Ovary (tissue), 10 donors: ENCODE measurements at places on chromosomes 5 and 9.
A peak's percentile ranks its signal among the peaks of the same experiment; 100 is the strongest.

- no peak for DNase-seq
These were observed 1.2 kb downstream of the TEX10 start for GRCh38 chr9:100351508-100351907.

- no peak for DNase-seq
These were observed 4.0 kb downstream of the MCCC2 start for GRCh38 chr5:71591100-71591499.

DNA sequence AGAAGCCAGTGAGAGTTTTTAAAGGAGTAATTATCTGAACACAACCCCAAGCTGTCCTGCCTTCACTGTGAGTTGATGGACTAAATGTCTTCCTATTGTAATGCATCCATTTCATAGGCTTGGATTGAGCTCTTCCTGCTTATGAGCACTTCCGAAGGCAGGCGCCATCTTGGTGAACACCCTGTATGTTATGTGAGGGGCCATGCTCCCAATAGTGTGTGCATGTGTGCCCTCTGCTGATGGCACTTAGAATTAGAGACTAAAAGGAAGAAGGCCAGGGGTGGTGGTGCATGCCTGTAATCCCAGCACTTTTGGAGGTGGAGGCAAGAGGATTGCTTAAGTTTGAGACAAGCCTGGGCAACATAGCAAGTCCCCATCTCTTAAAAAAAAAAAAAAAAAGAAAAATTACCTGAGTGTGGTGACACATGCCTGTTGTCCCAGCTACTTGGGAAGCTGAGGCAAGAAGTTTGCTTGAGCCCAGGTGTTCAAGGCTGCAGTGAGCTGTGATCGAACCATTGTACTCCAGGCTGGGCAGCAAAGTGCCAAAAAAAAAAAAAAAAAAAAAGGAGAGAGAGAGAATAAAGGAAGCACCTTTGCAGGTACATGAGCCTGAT, 65.0 kb downstream of the C9orf152 start:
- no peak for DNase-seq

DNA sequence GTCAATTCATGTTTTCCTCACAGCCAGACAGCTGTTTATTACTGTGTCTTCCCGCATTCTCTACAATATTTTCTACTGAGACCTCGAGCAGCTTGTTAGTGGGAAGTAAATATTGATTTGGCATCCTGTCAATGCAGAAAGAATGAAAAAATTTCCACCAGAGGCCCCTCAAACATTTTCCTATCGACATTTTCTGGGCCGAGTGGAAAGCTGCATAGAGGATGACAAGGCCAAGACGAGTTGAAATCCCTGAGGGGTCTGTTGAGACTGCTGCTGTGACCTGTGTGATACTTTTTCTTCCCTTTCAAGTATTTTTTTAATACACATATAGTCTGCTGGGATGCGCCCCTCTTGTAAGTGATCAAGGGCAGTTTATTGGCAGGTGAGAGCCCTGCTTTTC, 91.4 kb upstream of the SH3GL2 start:
- no peak for DNase-seq

DNA sequence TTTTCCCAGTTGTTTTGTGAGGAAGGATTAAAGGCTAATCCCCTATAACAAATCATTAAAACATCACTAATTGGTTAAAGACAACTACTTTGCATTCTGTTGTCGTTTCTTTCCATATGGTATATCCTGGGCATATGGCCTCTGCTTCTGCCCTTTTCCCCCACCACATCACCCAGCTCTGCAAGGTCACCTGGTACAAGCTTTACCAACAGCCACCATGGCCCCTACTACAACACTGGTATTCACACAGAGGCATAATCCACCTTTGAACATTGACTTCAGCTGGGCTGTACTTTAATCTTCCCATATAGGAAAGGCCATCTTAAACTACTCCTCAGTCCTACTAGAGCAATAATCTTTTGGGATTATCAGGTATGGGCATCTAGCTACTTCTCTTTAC, 866.1 kb downstream of the TLE4 start:
- DNase-seq = no peak

DNA sequence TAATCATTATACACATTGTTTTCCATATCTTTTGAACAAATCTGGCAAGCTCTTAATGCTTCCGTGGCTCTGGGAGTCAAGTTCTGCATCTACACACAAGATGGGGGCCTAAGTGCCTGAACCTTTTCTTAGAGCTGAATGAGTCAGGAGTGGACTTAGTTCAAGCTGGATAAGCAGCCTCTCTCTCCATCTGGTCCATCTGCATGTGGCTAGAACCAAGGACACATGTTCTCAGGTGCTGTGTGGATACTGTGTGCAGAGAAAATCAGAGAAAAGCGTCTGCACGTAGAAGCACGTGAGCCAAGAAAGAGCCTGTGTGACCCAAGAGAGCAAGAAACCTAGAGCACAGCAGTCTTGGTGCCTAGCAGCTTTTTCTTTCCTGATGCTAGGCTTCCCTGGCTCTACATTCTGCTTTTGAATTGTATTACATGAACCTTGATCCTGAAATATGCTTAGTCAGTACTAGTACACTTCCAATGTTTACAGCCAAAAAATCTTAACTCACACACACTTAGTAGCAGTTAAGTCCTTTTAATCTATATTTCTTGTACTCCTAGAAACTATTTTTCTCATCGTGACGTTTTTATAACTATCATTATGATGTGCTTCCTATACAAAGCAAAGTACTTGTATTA, 1798.9 kb downstream of the MAT2B start:
- no peak for DNase-seq

DNA sequence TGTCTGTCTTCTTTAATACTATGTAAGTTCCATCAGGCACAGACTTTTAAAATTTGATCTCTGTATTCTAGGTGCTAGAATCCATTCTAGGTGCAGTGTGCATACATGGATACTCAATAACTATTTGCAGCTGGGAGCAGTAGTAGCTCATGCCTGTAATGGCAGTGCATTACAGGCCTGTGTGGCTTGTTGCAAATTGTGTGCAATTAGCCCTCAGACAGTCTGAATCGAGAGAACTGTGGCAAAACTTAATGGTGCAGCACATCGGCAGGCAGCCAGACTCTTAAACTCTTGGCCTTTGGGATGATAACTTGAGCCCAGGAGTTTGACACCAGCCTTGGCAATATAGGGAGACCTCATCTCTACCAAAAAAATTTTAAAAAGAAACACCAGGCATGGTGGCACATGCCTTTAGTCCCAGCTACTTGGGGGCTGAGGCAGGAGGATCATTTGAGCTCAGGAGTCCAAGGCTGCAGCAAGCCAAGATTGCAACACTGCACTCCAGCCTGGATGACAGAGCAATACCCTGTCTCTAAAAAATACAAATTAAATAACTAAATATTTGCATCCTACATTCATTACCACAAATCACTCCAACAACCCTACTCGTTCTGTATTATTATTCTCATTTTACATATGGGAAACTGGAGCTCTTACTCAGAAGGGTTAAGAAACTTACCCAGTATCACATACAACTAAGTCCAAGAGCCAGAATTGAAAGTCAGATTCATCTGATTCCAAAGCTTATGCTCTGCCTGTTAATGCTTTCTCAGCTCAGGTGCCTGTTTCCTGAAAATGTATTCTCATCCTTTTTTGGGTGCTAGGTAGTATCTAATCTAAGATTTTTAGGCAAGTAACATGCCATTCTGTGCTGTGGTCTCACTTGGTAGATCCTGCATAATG, 30.1 kb downstream of the PRKACG start:
- no peak for DNase-seq

DNA sequence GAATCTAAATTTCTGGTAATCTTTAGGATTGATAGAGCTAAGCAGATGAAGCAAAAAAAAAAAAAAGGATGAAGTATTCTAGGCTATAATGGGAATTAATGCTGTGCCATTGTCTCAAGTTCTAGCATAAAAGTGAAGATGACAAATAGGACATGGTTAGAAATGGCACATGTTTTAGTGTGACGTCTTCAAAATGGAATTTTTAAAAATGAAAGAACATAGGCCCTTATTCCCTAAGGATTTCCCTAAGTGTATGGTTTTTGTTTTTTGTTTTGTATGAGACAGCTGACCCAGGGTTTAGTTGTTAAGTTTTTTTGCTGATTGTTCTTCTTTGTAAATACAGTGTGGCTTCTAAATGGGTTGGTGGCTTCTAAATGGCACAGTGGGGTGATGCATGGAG, 7.1 kb downstream of the TLE4 start:
- no peak for DNase-seq

DNA sequence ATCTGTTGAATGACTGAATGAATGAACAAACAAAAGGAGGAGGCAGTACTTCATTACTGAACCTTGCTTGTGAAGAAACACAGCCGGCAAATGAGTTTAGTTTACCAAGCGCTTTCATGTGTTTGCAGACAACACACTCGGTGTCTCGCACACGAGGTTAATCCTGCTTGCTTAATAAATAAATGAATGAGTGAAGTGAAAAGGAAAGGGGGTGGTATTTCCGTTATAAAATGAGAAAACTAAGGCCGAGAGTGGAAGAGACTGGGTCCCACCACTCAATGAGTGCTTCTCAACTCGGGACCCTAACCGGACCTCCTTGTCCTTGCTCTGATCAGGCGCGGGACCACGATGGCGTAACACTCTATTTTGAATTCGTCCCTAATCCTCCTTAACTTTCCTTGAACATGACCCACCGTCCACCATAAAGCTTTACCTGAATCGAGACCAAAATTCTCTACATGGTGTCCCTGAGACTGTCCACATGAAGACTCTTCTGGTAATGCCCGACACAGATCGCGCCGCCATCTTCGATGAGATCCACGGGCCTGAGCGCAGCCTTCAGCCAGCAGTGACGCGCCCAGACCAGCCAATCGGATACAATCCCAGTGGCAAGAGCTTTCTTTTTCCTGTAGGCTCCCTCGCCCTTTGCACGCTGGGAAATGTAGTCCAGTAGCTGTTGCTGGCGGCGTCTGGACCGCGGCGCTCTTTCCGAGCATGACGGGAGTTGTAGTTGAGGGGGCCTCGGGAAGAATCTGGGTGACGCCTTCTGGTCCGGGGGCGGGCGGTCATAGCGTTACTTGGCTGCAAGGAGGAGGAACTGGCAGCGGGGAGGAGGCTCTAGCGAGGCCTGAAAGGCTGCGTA, at the start of the genes MRPL50 and ZNF189:
MRPL50 (minus strand) TSS at position 551 of the 862 bp plus-strand sequence; CDS start at position 525, 26 bp downstream.
ZNF189 (plus strand) TSS at position 784 of the 862 bp plus-strand sequence. CDS start 306 bp downstream, outside the sequence.
- DNase-seq = peak; percentile 99

GRCh38 chr9:88917375-88917774, 73.9 kb upstream of the S1PR3 start:
- DNase-seq = no peak

DNA sequence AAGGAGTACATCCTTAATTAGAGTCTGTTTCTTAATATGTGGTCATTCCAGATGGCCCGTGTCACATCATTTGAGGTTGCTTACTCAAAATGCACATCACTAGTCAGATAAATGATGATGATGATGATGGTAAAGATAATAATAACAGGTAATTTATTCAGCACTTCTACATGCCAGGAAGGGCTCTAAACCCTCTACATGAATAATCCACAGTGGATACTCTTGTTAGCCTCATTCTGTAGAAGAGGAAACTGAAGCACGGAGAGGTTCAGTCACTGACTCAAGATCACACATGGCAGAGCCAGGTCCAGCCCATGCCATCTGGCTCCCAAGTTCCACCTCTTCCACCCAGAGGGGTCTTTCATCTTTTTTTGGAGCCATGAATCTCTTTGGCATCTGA, 11.7 kb downstream of the SH3PXD2B start:
- DNase-seq = no peak

DNA sequence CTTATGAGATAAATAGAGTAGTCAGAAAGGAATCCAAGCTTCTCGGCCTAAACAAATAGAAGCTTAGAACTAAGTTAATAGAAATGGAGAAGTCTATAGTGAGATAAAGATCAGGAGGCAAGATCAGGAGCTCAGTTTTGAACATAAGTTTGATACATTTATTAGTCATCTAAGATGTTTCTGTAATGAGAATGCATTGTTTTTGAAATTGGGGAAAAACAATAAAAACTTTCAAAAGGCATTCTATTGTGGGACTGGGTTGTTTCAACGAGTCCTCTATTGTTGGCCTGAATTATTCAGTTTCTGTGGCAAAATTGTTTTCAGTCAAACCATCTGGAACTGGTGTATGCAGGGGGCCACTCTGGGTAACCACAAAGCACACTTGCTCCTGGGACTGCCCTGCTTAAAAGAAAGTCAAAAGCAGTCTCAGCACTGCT, 181.0 kb upstream of the CLINT1 start:
- no peak for DNase-seq

GRCh38 chr5:135119481-135119880, 85.5 kb upstream of the PITX1 start:
- DNase-seq = no peak

GRCh38 chr5:14408969-14409586, 172.5 kb upstream of the OTULINL start:
- no peak for DNase-seq

GRCh38 chr5:55004729-55005128, 19.3 kb upstream of the GZMK start:
- DNase-seq = no peak

GRCh38 chr9:133664173-133665050, 28.2 kb downstream of the DBH start:
- DNase-seq = no peak

DNA sequence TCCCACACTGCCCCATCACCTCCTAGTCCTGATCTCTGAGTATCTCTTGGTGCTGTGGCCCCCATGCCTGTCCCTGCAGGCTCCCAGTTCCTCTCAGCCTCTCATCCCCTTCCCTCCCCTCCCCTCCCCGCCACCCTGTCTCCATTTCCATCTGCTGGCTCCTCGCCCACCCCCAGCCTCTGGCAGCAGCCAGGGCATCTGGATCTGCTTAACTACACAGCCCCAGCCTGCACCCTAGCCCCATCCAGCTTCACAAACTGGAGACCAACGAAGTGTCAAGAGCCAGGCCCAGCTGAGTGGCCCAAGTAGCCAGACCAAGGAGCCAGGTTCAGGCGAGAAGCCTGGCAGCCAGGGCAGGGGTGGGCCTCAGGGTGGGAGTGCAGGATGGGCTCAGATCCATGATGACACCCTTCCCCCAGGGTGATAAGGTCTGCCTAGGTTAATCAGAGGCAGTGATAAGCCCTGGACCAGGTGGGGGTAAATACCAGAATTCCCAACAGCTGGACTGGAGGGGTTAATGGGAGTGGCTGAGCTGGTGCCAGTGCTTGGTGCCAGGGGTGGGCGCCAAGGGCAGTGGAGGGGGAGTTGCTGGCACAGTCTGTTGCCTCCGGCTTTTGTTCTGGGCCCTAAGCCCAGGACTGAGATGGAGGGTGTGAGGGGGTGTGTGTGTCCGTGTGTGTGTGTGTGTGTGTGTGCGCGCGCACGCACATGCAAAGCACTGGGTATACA, 2.5 kb downstream of the IL11RA start:
- DNase-seq = peak; percentile 88

DNA sequence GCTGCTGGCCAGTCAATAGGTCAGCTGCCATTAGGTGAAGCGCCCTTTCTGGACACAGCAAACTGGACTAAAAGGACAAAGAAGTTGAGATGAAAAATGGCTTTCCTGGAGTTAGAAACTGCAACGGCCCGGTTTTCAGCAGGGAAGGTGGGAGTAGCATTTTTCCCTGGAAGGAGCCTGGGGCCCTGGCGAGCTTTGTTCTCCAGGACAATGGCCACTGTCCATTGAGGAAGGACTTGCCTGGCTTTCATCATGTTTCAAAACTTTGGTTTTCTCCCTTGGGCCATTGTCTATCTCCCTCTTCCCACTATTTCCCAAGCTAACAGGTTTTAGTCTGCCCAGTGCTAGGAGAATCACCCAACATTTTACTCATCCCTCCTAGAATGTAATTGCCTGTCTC, 56.2 kb downstream of the MOCS2 start:
- no peak for DNase-seq

GRCh38 chr5:32272746-32273145, 40.0 kb downstream of the MTMR12 start:
- DNase-seq = no peak

- DNase-seq = no peak
These were observed 61.1 kb upstream of the NMUR2 start for GRCh38 chr5:152466085-152466745.

GRCh38 chr5:131364507-131365050, 100.7 kb downstream of the CDC42SE2 start:
- DNase-seq = no peak
